ENCODE measurements at places on chromosomes 13 and 19. TPM values are rescaled to one million over a fixed set of nuclear protein-coding genes. Genes with fewer than 3 reads are reported as not detected.

Gene CALR3
- not detected for total RNA-seq

Gene KCNN1
- total RNA-seq: 91.1 TPM

Gene GIPR
- 36.4 TPM for total RNA-seq

Gene LCP1
- total RNA-seq: 0.71 TPM

Gene FPR1
- total RNA-seq: not detected

GRCh38 chr19:50475736-50476223 lies 527 bp upstream of the EMC10 start:
- H3K4me1 ChIP-seq: peaks cover 3% of the 10 kb centered on the region
- no peak for DNase-seq
- peaks cover 14% of the 10 kb centered on the region for H3K27me3 ChIP-seq
- H3K4me3 ChIP-seq: peak overlapping the region; percentile 74
- peaks cover 4% of the 10 kb centered on the region for H3K36me3 ChIP-seq
- peak overlapping the region; percentile 81 for H3K27ac ChIP-seq

GRCh38 chr13:58379221-58379620 lies 747.7 kb downstream of the PCDH17 start:
- H3K4me3 ChIP-seq: no peak overlapping the region
- DNase-seq: no peak
- no peaks in the 10 kb centered on the region for H3K36me3 ChIP-seq
- H3K27me3 ChIP-seq: no peaks in the 10 kb centered on the region

GRCh38 chr19:18669524-18669817 lies 14.0 kb upstream of the CRTC1 start:
- H3K27me3 ChIP-seq: peaks cover 3% of the 10 kb centered on the region
- peaks cover 8% of the 10 kb centered on the region for H3K4me1 ChIP-seq
- H3K27ac ChIP-seq: no peak overlapping the region
- no peak for DNase-seq

DNA sequence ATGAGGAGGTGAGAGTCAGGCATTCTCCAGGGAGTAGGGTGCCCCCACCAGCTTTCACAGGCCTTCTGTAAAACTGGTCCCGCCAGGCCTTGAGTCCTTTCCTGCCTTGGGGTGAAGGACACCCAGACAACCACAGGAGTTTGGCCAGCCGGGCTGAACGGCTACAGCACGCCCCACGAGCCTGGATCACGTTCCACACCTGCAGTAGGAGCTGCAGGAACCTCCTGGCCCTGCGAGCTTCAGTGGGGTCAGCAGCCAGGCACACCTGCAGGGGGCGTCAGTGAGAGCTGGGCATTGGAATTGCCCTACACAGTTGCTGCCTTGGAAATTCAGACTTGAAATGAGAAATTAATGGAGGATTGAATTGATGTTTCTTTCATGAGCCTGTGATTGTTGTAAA lies 45.7 kb downstream of the COL4A2 start:
- H3K27ac ChIP-seq: no peak overlapping the region
- no peak for DNase-seq
- H3K36me3 ChIP-seq: no peaks in the 10 kb centered on the region
- peaks cover 2% of the 10 kb centered on the region for H3K4me1 ChIP-seq

DNA sequence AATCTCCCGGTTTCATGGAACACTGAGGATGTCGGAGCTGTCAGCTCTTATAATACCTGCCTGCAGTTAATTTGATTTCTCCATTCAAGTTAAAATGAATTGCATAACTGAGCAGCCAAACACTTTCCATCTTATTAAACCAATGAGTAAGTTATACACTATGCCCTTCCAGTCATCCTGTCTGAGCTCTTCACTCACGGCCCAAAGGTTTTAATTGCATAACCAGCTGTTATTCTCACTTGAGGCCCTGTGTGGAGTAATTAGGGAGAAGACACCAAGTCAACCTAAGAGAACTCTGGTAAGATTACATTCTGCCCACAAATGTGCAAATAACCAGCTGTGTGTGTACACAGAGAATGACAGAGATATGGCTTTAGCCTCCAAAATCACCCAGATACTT lies 303.5 kb downstream of the TBC1D4 start:
- H3K4me3 ChIP-seq: no peak overlapping the region
- DNase-seq: no peak
- peaks cover 9% of the 10 kb centered on the region for H3K36me3 ChIP-seq
- H3K27ac ChIP-seq: no peak overlapping the region

DNA sequence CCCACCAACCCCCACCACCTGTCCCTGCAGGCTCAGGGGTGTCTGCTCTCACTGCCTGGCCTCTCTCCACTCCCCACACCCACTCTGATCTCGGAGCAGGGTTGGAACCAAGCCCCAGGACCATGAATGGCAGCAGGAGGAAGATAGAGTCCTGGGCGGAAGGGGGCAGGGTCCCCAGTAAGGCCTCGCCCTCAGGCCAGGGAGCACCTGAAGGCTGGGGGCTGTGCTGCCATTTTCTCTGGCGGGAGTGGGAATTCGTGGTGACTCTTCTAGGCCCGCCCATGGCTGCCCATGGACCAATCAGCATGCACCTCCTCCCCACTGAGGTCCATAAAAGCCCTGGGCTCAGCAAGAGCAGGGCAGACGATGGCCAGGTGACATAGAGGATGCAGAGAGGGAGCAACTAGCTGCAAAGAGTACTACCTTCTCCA lies 25.0 kb downstream of the KBTBD6 start:
- no peak overlapping the region for H3K4me3 ChIP-seq
- H3K36me3 ChIP-seq: no peaks in the 10 kb centered on the region
- H3K27me3 ChIP-seq: peaks cover 2% of the 10 kb centered on the region
- peaks cover 3% of the 10 kb centered on the region for H3K4me1 ChIP-seq
- peak; percentile 22 for DNase-seq

DNA sequence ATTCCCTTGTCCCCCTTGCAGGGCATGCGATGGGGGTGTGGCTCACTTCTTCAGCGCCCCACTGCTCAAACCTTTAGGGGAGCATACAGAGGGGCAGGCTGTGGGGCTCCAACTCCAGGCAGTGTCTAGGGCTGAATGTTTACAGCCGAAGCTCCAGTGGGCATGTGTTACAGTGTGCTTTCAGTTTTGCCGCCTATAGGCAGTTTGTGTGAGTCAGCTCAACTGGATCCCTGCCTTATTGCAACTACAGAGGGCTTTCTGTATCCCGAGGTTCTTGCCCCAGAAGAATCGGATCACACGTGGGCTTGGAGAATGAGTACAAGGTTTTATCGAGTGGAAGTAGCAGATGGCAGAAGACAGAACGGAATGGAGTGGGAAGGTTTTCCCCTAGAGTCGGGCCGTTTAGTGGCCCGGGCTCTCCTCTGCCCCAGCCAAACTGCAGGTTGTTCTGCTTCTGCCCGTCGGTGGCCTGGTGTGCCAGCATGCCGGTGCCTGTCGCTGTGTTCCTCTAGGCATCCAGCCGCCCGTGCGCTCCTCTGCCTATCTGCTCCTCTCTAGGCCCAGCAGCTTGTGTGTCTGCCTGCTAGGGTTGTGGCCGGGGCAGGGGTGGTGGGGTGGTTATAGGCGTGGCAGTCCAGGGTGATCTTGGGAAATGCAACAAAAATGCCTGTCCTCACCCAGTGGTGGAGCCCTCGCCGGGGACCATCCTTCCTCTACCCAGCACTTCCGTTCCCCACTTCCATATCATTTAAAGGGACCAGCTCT lies 435.9 kb upstream of the SGCG start:
- no peak overlapping the region for H3K4me3 ChIP-seq
- DNase-seq: no peak
- no peaks in the 10 kb centered on the region for H3K4me1 ChIP-seq
- H3K36me3 ChIP-seq: no peaks in the 10 kb centered on the region

- peak; percentile 75 for DNase-seq
- peaks cover 33% of the 10 kb centered on the region for H3K27me3 ChIP-seq
- H3K36me3 ChIP-seq: no peaks in the 10 kb centered on the region
- peak overlapping the region; percentile 72 for H3K27ac ChIP-seq
- peaks cover 25% of the 10 kb centered on the region for H3K4me1 ChIP-seq
Measured at GRCh38 chr19:10419646-10420443, 493 bp upstream of the PDE4A start.

DNA sequence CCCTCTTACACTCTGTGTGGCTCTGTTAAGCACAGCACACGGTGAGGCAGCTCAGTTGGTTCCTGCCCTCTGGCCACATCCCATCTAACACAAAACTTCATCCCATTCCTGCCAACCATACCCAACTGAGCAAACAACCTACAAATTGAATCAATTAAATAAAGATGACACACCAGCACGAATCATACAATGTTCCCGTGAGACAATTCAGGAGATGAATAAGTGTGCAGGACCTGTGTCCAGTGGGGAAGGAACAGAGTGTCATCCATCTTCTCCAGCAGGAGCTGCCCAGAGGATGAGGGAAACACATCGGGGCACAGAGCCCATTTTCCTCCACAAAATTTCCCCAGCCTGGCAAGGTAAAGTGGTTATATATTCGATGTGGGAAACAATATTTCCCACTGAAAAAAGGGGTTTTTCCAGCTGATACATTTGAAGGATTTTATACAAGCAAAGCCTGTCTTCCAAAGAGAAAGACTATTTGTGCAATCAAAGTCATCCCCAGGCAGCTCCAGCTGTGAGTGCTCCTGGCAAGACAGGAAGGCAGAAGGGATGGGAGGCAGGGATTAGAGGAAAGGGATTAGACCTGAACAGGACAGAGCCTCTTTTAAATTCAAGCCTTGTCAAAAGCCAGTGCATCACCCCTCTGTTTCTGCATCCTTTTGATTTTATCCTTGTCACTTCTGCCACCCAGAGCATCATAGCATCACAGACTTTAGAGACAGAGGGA lies 240.2 kb downstream of the LHFPL6 start:
- H3K4me1 ChIP-seq: peaks cover 2% of the 10 kb centered on the region
- no peaks in the 10 kb centered on the region for H3K36me3 ChIP-seq
- no peak overlapping the region for H3K4me3 ChIP-seq
- no peak overlapping the region for H3K27ac ChIP-seq

GRCh38 chr13:52848455-52849195 lies at the start of gene PCDH8:
Gene PCDH8 (minus strand): TSS chr13:52848640. CDS start chr13:52848436, 204 bp downstream.
- peaks cover 28% of the 10 kb centered on the region for H3K27me3 ChIP-seq
- no peaks in the 10 kb centered on the region for H3K36me3 ChIP-seq
- DNase-seq: peak; percentile 97
- H3K4me3 ChIP-seq: peak within 1 kb of the TSS; percentile 99
- peak within 1 kb of the TSS; percentile 95 for H3K27ac ChIP-seq

DNA sequence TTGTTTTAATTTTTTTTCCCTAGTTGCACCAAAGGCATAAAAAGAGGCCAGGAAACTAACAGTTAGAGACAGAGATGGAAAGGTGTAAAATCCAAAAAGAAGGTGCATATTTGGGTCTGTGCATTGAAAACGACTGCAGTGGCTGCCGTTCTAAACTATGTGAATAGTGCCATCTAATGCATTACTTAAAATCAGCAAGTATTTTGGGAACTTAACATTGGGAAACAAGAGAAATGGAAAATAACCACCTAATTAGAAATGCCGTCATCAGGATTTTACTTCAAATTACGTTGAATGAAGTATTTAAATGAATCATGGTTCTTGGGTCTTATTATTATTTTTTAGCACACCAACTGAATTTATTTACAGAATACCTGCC lies 189.5 kb upstream of the MIR17HG start:
- H3K27ac ChIP-seq: no peak overlapping the region
- DNase-seq: no peak
- H3K27me3 ChIP-seq: no peaks in the 10 kb centered on the region
- H3K4me1 ChIP-seq: peaks cover 33% of the 10 kb centered on the region

- H3K27me3 ChIP-seq: peaks cover 26% of the 10 kb centered on the region
- H3K27ac ChIP-seq: no peak overlapping the region
- peaks cover 2% of the 10 kb centered on the region for H3K4me1 ChIP-seq
- H3K4me3 ChIP-seq: no peak overlapping the region
- peaks cover 5% of the 10 kb centered on the region for H3K36me3 ChIP-seq
Measured at GRCh38 chr19:392375-392970, 16.5 kb downstream of the C2CD4C start.

GRCh38 chr13:74633734-74634133 lies 499.5 kb upstream of the KLF12 start:
- H3K27ac ChIP-seq: no peak overlapping the region
- no peaks in the 10 kb centered on the region for H3K4me1 ChIP-seq
- DNase-seq: no peak
- no peaks in the 10 kb centered on the region for H3K27me3 ChIP-seq
- no peak overlapping the region for H3K4me3 ChIP-seq

DNA sequence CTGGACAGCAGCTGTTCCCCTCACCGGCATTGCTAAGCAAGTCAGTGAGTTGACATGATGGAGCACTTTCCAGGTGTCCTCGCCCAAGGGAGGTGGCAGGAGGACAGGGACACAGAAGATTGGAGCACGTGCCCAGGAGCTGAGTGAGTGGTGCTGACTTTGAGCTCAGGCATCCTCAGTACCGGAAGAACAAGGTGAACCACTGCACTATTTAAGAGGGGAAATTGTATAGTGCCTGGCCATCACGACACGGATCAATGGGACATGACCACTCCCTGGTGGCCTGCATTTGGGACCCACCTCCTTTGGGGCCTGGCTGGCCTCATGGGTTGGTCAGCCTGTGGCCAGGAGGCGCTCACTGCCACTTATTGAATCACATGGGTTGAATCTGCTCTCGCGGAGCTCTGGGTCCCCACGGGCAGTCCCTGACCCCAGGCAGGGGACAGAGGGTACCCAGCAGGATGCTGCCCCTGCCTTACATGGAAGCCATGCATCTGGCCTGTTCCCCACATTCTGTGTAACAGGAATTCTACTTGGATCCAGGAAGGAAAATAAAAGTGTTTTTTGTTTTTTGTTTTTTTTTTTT lies 206.9 kb upstream of the ZNF536 start:
- peaks cover 14% of the 10 kb centered on the region for H3K36me3 ChIP-seq
- no peak overlapping the region for H3K4me3 ChIP-seq
- DNase-seq: no peak
- peaks cover 5% of the 10 kb centered on the region for H3K4me1 ChIP-seq

DNA sequence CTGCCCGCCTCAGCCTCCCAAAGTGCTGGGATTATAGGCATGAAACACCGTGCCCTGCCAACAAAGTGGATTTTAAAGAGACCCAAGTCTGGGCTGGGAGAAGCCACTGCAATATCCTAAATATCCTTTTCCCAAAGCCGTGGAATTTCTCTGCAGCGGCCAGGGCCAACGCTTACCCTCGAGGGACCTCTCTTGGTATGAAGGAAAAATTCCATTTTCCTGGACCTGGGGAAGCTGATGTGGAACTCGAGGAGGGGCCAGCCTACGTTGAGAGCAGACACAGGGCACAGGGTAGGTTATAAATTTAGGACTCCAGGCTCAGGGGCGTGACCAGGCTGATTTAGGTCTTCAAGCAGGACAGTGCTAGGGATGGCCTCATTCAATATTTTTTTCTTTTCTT lies 17.7 kb upstream of the UPF1 start:
- no peak overlapping the region for H3K27ac ChIP-seq
- no peaks in the 10 kb centered on the region for H3K27me3 ChIP-seq
- no peaks in the 10 kb centered on the region for H3K4me1 ChIP-seq

All from glutamatergic neuron (in vitro differentiated cells).